ENCODE measurements at places on chromosomes 2 and 18.

DNA sequence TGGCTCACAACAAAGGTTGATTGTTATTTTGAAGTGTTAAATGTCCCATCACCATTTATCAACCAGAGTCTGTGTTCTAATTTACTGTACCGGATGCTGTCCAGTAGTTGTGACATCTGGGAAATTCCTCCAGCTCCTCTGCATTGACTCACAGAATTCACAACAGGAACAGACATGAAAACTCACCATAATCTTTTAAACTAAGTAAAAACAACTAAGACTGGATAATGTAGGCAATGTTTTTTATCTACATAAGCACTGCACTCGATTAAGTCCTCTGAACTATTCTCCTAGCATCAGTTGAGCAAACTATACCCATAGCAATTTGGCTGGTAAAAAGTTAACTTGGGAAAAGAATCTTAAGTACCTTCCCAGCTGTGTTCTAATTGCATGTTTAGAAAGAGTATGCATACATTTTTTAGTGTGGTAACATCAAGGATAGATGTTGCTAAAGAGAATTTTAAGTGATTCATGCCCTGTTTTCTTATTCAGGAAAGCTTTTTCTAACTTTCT lies 42.9 kb upstream of the MYO1B start:
- DNase-seq, result no peak

GRCh38 chr2:2942225-2942624 lies 435.4 kb downstream of the EIPR1 start:
- DNase-seq, result no peak

- no peak for DNase-seq
These were observed 84.8 kb upstream of the DNAJC10 start for GRCh38 chr2:182631299-182631698.

DNA sequence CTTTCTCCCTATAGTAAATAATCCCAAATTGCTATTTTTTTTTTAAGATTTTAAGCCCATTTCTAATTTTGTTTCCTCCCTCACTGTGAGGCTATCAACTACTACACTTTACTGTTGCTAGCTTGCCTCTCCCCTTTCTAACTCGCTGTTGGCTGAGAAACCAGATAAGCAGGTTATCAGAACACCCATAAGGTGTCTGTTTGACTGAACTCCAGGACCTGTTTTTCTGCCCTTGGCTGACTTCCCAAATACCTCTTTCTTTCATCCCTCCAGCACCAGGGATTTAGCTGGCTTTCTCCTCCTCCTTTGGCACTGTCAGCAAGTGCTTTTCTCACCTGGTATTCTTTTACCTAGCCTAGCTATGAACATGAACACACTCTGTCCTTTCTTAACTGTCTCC lies 11.1 kb downstream of the TRAK2 start:
- DNase-seq, result no peak

DNA sequence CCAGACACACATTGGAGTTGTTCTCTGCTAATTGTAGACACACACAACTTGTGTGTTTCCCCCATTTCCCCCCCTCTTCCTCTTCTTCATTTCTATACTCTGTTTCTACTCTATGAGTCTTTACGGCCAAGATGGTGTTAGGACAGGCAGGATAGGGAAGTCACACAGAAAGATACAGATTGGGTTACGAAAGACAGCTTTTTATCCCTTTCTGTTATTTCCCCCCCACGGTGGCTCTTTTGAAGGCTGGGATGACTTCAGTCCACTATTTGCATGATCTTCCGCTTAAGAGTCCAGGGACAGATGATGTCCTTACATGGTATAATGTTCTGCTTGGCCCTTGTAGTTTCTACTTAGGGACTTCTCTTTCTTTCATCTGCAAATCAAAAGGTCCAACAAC lies 1.6 kb upstream of the EMILIN2 start:
- no peak for DNase-seq
